ENCODE measurements at places on chromosomes 1 and 21. TPM values are rescaled to one million over a fixed set of nuclear protein-coding genes. Genes with fewer than 3 reads are reported as not detected.

Gene PRKAA2
- 3.4 TPM for total RNA-seq

Gene SEMA6C
- 2.0 TPM for total RNA-seq

GRCh38 chr1:22803833-22804232, 93.2 kb downstream of the EPHB2 start:
- H3K27me3 ChIP-seq, result no peaks in the 10 kb centered on the region
- no peak for DNase-seq
- H3K36me3 ChIP-seq, result no peaks in the 10 kb centered on the region
- no peak overlapping the region for H3K27ac ChIP-seq
- H3K4me1 ChIP-seq, result peaks cover 26% of the 10 kb centered on the region

- H3K27me3 ChIP-seq, result no peaks in the 10 kb centered on the region
- no peaks in the 10 kb centered on the region for H3K4me1 ChIP-seq
- no peak overlapping the region for H3K4me3 ChIP-seq
Observed at GRCh38 chr1:61887076-61887867, 145.0 kb downstream of the PATJ start.

Gene SDC3
- total RNA-seq, result 10.0 TPM

GRCh38 chr1:33880305-33880704, 16.4 kb downstream of the HMGB4 start:
- no peaks in the 10 kb centered on the region for H3K27me3 ChIP-seq
- no peaks in the 10 kb centered on the region for H3K4me1 ChIP-seq
- no peaks in the 10 kb centered on the region for H3K36me3 ChIP-seq
- DNase-seq, result no peak

DNA sequence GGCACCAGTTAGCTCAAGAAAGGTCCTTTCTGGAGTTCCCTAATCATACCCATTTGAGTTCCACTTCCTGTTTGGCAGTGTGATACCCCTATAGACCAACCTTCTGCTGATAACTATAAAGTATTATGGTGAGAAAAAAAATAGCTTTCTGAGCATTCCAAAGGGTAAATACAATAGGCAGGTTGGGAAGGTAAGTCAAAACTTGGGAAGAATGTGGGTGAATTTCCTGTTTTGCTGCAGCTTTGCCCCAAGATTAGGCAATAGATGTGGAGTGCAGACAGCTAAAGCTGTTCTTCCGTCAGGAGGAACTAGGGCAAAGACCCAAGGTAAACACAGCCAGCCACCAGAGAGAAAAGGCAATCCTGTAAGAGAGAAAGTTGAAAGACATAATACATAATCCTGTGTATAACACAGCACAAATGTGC, 49.9 kb upstream of the GUCA2A start:
- H3K27ac ChIP-seq, result peak overlapping the region; percentile 64
- no peaks in the 10 kb centered on the region for H3K27me3 ChIP-seq
- H3K4me3 ChIP-seq, result no peak overlapping the region

Gene TSTD1
- total RNA-seq, result 16.5 TPM

Gene LAMTOR5
- total RNA-seq, result 143 TPM

Gene GJA9
- total RNA-seq, result not detected

GRCh38 chr1:206411321-206411720, 59.0 kb upstream of the IKBKE start:
- no peak overlapping the region for H3K4me3 ChIP-seq
- DNase-seq, result no peak
- no peak overlapping the region for H3K27ac ChIP-seq
- no peaks in the 10 kb centered on the region for H3K36me3 ChIP-seq
- H3K27me3 ChIP-seq, result no peaks in the 10 kb centered on the region

GRCh38 chr21:36697851-36698384, 997 bp upstream of the SIM2 start:
- H3K36me3 ChIP-seq, result peaks cover 13% of the 10 kb centered on the region
- peak overlapping the region; percentile 84 for H3K27ac ChIP-seq
- DNase-seq, result no peak
- H3K4me1 ChIP-seq, result peaks cover 14% of the 10 kb centered on the region
- H3K27me3 ChIP-seq, result no peaks in the 10 kb centered on the region

Gene XPR1
- 8.2 TPM for total RNA-seq

DNA sequence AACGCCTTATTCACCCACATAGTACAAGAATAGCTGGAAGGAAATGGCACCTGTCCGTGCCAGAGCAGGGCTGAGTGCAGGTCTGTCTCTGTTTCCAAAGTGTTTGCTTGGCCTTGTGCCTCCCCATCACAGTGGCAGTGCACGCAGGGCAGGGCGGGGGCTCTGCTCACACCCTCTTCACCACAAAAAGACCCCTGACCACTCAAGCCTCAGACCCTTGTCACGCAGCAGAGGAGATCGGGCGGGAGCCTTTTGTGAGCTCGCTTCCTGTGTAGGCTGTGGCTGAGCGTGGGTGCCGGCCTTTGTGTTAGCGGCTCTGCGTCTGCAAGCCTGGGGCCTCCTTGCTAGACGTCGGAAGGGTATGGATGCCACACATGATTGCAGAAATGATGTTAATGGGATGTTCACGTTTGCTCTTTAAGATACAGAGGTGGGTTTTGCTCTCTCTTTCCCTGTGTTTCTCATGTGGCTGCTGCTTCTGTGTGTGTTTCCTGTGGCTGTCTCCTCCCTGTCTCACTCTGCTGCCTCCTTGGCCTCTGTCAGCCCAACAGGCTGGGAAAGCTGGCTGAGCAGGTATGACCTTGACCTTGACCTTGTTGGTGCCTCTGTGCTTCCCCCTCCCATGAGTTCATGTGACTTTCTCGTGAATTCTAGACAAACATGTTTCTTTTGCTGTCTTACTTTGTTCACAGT, 45.4 kb downstream of the S100B start:
- peaks cover 25% of the 10 kb centered on the region for H3K36me3 ChIP-seq
- no peaks in the 10 kb centered on the region for H3K27me3 ChIP-seq
- H3K27ac ChIP-seq, result no peak overlapping the region
- no peak for DNase-seq
- H3K4me1 ChIP-seq, result no peaks in the 10 kb centered on the region

DNA sequence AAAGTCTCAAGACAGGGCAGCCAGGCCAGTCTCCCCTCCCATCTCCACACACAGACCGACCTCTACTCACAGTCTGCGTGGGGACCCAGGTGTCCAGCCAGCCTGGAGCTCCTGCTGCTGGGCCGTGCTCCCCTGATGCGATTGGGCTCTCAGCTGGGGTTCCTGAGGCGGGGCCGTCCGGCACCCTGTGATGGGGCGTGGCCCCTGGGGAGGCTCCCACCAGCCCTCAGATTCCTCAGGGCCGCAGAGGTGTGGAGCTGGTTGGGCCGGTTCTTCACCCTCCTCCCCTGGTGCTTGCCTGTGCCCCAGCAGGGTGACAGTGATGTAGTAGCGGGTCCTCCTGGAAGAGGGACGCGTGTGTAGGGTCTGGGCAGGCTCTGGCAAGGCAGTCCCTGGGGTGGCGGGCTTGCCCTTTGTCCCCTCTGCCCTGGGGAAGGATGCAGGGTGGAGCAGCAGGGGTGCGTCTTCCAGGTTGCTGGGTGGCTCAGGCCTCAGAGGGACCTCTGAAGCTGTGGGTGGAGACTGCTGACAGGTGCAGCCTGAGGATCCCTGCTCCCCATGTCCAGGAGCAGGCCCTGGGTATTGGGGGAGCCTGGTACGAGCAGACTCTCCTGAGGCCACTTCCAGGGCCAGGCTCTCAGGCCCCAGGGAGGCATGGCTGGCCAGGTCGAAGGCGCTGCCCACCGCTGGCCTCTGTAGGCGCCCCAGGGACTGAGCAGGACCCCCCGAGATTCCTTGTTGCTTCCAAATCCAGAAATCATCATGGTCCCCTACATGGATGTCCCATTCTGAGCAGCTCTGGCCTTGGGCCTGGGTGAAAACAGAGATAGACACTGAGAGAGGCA, at the start of gene CRYBG2:
Gene CRYBG2, minus strand, starts transcription at position 155 of the 845 bp plus-strand sequence. CDS start 7,473 bp downstream, outside the sequence.
- no peaks in the 10 kb centered on the region for H3K27me3 ChIP-seq
- H3K4me1 ChIP-seq, result peaks cover 75% of the 10 kb centered on the region
- peak within 1 kb of the TSS; percentile 58 for H3K4me3 ChIP-seq
- no peaks in the 10 kb centered on the region for H3K36me3 ChIP-seq
- peak within 1 kb of the TSS; percentile 85 for H3K27ac ChIP-seq
- DNase-seq, result peak; percentile 90

Gene MYCL
- 4.0 TPM for total RNA-seq

DNA sequence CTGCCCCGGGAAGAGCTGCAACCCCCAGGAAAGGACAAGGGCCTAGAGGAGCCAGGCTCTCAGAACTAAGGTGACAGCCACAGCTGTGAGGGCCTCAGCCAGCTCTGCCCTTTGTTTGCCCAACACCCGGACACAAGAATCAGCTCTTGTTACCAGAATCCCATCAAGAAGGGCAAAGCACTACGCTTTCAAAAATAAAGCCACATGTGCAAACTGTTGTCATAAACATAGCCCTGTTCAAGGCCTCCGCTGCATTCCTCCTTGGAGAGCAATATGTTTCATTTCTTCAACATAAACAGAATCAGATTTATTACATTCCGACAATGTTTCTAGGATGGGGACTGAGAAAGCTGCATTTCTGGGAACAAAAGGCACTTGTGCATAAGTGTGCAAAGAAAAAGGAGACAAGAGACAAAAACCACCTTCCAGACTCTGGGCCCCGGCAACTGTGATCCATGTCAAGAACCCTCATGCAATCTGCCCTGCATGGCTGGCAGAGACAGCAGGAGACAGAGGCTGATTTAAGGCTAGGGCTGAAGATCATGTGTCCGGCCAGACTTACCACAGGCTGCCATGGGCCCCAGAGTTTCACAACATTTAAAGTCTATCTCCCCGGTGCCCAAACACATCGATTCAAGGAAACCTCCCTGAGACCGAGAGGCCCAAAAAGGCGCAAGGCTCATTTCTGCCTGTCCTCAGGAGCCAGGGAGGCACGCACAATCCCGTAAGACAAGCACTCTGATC, 71.0 kb downstream of the SSBP3 start:
- no peak overlapping the region for H3K4me3 ChIP-seq
- no peak overlapping the region for H3K27ac ChIP-seq
- H3K4me1 ChIP-seq, result 0 out of 2 replicates have a peak, but pooled peaks cover 3% of the 10 kb centered on the region
- H3K27me3 ChIP-seq, result no peaks in the 10 kb centered on the region

DNA sequence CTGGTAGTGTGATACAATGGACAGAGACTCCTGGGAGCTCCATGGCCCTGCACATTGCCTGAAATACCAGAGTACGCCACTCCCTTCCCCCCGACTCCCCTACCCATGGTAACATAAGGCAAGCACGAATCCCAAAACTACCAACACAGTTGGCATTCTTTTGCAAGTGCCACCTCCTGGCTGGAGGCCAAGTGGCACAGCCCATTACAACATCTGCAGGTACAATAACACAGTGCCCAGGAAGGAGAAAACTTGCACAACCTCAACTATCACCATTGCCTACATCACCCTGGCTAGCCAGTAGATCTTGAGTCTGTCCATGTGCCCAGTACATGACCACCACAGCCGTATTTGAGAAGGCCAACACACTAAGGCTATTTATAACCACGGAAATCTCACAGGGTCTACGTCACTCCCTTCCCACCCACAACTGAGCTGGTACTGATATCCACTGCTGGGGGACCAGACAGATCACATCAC, 11.7 kb downstream of the ADAMTS1 start:
- no peaks in the 10 kb centered on the region for H3K27me3 ChIP-seq
- no peak overlapping the region for H3K4me3 ChIP-seq
- no peak for DNase-seq
- peaks cover 15% of the 10 kb centered on the region for H3K4me1 ChIP-seq
- no peak overlapping the region for H3K27ac ChIP-seq
- H3K36me3 ChIP-seq, result peaks cover 18% of the 10 kb centered on the region

DNA sequence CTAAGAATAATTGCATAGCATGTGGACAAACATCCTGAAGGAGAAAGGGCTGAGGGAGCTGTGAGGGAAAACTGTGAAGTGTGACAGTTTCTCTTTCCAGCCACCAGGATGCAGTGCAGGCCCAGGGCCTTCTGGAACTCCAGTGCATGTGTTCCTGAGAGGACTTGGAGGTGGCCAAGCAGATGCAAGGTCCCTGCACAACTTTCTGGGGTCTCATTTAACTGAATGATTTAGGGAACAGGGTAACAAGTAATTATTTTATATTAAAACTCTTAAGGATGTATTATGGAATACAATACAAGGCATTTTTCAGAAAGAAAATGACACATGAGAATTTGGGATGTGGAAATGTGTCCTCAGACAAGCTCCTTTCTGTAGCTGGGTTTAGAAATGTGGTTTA, 61.2 kb upstream of the MCOLN3 start:
- peak; percentile 79 for DNase-seq
- no peaks in the 10 kb centered on the region for H3K4me1 ChIP-seq
- no peaks in the 10 kb centered on the region for H3K36me3 ChIP-seq
- H3K4me3 ChIP-seq, result no peak overlapping the region
- no peak overlapping the region for H3K27ac ChIP-seq
